Stimulated activated CD4-positive, alpha-beta T cell treated with anti-CD3 and anti-CD28 coated beads, Interleukin-1b, Interleukin-23, amount 100 ng/mL, for 48 hours (primary cell): ENCODE measurements at places on chromosomes 12 and 14.

DNA sequence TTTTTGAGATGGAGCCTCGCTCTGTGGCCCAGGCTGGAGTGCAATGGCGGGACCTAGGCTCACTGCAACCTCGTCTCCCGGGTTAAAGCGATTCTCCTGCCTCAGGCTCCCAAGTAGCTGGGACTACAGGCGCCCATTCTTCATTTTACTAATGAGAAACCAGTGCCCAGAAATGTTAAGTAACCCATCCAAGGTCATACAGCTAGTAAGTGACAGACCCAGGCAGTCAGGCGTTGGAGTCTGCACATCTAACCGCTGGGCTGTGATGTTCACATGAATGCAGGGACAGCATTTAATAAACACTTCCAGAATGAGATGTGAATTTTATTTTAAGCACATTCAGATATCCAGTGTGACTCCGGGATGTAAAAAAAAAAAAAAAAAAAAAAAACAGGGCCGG lies 1.3 kb upstream of the TRIP11 start:
- DNase-seq, result no peak

DNA sequence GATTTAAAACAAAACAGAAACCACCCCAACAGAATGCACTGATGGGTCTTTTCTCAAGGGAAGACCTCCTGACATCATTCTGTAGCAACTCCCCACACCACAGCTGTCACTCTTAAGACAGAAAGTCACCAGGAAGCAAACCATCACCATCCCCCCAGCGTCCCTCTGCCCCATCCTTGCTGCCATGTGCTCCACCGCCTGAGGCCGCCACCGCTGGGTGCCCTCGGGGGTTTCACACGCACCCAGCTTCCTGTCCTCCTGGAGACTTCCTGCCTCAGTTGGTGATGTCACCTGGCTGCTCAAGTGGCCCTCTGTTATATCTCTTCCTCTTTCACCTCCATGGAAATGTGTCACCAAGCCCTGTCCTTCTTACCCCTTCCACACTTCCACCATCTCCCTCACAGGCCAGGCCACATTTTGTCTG lies 71.4 kb upstream of the GPR68 start:
- DNase-seq, result peak; percentile 92

DNA sequence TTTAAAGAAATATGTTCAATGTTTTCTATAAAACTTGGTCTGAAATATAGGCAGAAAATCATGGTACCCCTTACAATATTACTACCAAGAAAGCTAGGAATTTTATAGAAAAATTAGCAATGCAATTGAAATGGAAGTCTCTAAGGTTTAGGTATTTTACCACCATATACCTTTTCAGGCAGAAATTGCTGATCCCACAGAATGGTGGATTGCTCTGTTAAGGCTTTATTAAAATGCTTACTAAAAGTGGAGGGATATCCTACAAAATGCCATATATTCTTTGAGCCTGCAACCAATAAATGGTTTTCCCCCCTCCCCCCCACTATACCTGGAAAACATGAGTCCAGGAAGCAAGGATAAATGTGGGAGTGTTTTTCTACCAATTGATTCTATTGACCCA lies 718.1 kb upstream of the NOVA1 start:
- no peak for DNase-seq

GRCh38 chr12:130547480-130548155 lies 168.5 kb downstream of the RIMBP2 start:
- DNase-seq, result no peak

- peak; percentile 66 for DNase-seq
Observed at GRCh38 chr14:70886421-70887206, 20.6 kb upstream of the PCNX1 start.

DNA sequence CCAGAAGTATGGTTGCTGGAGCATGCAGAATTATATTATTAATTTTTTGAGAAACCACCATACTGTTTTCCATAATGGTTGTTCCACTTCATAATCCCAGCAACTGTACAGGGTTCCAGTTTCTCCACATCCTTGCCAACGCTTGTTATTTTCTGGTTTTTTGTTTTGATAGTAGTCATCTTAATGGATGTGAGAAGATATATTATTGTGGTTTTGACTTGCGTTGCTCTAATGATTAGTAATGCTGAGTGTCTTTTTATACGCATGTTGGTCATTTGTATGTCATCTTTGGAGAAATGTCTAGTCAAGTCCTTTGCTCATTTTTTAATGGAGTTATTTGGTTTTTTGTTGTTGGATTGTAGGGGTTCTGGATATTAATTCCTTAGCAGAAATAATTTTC lies 58.1 kb downstream of the DAAM1 start:
- DNase-seq, result no peak

GRCh38 chr12:43337571-43338444 lies 214.2 kb downstream of the ADAMTS20 start:
- no peak for DNase-seq
